ENCODE measurements at places on chromosomes 2 and 18.

- DNase-seq: no peak
Observed at GRCh38 chr2:139518321-139518720, 738.1 kb upstream of the NXPH2 start.

- DNase-seq: no peak
Observed at GRCh38 chr18:61360404-61361383, 27.5 kb downstream of the CDH20 start.

- DNase-seq: no peak
Observed at GRCh38 chr2:232299084-232299483, 79.5 kb upstream of the ALPP start.

DNA sequence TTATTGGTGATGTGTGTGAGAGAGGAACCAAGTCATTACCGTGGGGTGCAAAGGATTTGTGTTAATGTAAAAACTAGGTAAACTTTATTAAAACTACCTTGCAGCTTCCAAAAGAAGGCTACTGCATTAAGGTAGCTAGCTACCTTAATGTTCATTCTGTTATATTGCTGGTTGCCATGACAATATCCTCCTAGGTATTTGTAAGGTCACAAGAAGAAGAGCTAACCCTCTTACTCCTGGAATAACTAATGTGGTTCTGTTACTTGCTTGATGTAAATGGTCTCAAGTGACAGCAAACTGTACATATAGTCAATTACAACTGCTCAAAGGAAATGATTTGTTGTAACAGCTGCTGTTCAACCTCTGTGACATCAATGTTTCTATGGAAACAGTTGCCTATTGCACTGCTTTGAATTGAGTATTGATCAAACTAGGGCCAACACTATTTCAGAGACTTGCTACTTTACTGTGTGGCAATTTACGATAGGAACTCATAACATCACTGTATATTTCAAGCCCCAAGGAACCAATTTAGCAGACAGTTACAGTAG, 319.8 kb upstream of the HNRNPA3 start:
- no peak for DNase-seq

DNA sequence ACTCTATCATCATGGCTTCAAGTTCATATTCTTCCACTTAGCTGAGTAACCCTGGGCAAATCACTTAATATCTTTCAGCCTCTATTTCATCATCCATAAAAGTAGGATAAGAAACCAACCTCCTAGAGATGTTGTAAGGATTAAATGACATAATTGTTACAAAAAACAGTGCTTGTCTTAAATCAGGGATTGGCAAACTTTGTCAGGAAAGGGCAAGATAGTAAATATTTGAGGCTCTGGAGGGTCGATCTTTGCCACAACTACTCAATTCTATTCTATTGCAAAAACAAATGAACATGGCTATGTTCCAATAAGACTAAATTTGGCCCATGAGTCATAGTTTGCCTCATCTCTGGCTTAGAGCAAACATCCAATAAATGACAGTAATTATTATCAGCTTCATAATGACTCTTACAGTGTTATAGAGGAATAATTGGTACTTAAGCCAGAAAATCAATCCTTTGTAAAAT, 184.7 kb downstream of the SATB2 start:
- no peak for DNase-seq

DNA sequence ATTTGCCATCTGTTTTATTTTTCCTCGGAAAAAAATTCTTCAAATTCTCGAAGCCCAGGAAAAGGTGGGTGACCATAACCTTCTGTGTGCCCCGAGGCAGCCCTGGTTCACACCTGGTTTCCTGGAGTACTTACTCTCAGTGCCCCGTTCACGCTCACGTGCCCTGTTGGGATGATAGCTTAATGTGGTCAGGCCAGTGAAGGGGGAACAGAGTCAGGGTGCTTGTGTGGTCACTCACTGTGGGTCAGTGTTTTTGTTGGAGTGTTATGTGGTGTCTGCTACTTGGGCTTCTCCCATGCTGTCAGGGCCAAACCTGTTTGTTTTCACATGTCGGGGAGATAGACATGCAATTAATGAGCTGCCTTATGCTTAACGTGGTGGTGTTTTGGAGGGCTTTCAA, 78.1 kb downstream of the MAP4K4 start:
- no peak for DNase-seq

DNA sequence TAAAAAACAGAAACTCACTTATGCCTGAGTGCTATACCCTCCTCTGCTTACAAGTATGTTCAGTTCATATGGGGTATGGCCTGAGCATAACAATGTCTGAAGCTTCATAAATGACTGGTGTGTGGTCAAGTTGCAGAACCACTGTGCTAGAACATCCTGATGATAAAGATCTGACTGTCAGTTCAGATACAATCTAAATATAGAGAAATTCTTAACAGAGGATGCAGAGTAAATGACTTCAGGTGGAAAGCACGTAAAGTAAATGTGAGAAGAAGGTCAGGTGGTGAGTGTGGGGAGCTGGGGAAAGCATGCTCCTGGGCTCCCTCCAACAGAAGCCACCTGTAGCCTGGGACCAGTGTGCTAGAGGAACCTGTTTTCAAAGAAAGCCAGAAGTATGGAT, 926.2 kb downstream of the TSN start:
- DNase-seq: no peak

GRCh38 chr2:146119586-146119985, 1599.7 kb upstream of the ZEB2 start:
- peak; percentile 1 for DNase-seq

DNA sequence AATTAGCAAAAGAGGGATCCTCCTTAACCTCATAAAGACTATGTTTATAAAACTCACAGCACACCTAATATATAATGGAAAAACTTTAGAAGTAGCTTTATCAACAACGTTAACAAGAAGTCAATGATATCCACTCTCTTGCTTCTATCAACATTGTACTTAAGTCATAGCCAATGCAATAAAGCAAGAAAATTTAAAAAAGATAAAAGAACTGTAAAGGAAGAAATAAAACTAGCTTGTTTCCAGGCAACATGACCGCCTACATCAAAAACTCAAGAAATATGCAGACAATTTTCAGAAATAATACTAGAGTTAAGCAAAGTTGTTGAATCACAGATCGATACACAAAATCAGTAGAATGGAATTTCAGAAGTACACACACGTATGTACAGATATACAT, 375.5 kb upstream of the SPRED2 start:
- DNase-seq: no peak

- DNase-seq: no peak
Observed at GRCh38 chr2:158489366-158490112, 32.8 kb downstream of the PKP4 start.

GRCh38 chr18:13461936-13462335, 243.4 kb downstream of the LDLRAD4 start:
- DNase-seq: no peak

GRCh38 chr2:199707593-199708185, 143.3 kb downstream of the FTCDNL1 start:
- DNase-seq: no peak

DNA sequence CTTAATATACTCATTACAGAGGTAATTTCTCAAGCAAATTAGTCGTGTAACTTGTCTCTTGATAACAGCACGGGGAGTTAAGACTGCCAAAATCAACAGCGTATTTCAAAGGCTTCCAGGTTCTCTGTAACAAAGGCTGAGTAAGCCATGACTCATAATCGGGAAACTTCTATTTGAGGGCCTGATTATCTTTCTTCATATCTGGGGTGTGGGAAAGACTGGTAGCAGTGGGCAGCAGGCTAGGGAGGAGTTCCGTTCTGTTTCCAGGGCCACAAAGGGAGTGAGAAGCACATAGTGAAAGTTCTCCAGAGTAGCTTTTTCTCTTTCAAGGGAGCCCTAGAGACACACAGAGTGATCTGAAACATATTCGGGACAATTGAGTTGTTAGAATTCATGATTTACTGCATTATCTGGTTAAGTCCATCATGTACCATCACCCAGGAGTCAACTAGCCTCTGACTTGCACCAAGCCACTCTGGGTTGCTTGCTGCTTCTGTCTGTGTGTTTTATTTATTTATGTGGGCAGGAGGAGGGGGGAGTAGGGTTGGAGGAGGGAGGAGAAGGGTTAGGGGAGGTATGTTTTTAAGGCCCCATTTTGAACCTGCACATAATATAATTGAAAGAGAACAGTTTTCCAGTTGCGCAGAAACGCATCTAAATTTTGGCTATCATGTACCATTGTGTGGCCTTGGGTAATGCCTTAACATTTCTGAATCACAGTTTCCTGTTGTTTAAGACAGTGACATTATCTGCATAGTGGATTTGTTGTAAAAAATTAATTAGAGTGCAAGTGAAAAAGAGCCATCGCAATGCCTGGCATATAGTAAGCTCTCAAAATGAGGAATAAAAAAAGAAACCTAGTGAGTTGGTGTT, 80.5 kb upstream of the ITPRID2 start:
- DNase-seq: no peak

DNA sequence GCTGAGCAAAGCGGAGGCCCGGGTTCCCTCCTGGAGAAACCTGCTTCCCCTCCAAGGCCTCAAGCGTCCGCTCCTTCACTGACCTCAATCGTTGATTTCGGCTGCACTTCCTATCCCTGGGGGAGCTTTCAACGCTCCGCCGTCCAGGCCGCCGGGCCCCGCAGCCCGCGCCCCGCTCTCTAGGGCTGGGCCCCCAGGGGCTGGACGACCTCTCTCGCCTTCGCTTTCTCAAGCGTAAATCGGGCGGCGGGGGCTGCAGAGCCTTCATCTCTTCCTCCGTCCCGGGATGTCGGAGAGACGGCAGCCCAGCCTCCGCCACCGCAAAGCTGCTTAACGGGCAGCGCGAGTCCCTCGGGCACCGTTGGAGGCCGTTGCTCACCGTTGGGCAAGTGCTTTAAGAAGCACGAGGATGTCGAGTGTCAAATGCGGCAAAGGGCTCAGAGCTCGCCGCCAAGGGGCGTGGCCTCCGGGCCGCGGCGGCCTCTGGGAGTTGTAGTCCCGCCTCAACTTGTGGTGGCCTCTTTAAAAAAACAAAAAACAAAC, 8.5 kb downstream of the HES6 start:
- DNase-seq: peak; percentile 72

GRCh38 chr2:231361701-231362554, 33.6 kb upstream of the B3GNT7 start:
- no peak for DNase-seq

- DNase-seq: no peak
Observed at GRCh38 chr2:13919981-13920382, 712.5 kb upstream of the LRATD1 start.

GRCh38 chr2:176096986-176097819, 2.4 kb upstream of the HOXD12 start:
- DNase-seq: peak; percentile 65

DNA sequence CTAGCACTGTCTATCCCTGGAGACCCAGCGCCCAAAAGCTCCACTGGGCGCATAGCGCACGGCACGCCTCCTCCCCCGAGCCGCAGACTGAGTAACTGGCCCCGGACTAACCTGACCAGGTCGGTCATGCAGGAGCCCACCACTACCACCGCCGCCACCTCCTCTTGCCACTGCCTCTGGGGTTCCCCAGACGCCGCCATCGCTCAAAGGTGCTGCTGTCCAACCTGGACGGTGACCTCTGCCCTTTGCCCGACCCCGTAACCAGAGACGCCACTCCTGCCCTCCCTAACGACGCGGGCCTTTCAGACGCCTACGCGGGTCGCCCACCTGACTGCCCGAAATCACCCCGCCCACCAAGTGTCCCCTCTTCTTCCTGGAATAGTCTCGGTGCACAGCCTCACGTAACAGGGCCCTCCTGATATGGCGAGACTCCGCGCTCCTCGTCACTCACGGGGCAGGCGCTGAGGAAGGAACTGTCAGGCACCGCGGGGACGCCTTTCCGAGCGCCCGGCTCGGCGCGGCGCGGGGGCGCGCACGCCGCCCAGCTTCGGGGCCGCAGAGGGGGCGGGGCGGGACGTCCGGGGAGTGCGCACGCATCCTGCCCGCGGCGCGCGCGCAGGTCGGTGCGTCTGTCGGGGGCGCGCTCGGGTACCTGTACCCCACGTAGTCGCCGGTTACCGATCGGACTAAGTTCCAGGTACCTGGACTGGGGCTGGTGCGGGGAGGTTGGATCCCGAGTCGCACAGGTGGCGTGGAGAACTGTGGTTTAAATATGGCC, at the start of the genes BABAM2 and RBKS:
Gene BABAM2, plus strand, starts transcription at position 584 of the 778 bp plus-strand sequence. CDS start 3,828 bp downstream, outside the sequence.
Gene RBKS, minus strand, starts transcription at position 242 of the 778 bp plus-strand sequence. Its CDS starts 42 bp downstream, at position 200.
- DNase-seq: peak; percentile 88

- DNase-seq: no peak
Observed at GRCh38 chr2:118687192-118687591, 160.3 kb downstream of the EN1 start.

DNA sequence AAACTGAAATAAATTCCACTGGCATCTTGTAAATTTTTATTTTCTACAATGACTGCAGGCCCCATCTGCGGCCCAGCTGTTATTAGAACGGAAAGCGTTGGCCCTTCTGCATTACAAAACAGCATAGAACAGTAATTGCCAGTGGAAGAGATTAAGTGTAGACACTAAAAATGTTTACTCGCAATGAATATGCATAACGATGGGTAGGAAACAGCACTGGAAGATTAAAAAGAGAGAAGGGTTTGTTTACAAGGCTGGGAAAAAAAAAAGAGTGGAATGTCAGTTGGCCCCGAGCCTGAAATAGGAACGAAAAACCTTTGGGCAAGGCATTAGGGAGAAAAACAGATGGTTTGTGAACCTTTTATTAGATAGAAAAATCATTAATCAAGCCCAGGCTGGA, 275.9 kb upstream of the TCF4 start:
- no peak for DNase-seq

- peak; percentile 91 for DNase-seq
Observed at GRCh38 chr2:17753803-17754663, at the start of the genes GEN1 and SMC6. Gene GEN1, plus strand, starts transcription at chr2:17754138. Its CDS starts 5,806 bp downstream, at chr2:17759944. Gene SMC6, minus strand, starts transcription at chr2:17753810. Its CDS starts 7,864 bp downstream, at chr2:17745946.

DNA sequence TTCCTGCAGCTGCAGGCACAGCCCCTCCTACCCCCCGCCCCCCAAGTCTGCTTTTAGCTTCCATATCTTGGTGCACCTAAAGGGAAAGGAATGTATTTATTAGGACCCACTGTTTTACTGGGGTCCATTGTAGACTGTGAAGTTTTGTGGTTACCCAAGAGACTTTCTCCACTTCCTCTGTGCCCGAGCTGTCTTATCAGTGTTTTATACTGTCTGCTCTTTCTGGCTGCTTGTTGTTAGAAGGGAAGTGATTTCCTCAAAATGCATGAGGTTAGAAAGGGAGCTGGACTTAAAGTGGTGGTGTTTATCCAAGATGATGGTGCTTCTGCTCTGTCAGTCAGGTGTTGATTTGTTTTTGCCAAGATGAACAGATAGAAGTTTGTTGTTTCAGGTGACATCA, 85.0 kb downstream of the PTH2R start:
- no peak for DNase-seq

GRCh38 chr18:68735483-68736343, 20.8 kb upstream of the TMX3 start:
- peak; percentile 84 for DNase-seq

- DNase-seq: no peak
Observed at GRCh38 chr2:170969030-170969429, 40.0 kb downstream of the GORASP2 start.

DNA sequence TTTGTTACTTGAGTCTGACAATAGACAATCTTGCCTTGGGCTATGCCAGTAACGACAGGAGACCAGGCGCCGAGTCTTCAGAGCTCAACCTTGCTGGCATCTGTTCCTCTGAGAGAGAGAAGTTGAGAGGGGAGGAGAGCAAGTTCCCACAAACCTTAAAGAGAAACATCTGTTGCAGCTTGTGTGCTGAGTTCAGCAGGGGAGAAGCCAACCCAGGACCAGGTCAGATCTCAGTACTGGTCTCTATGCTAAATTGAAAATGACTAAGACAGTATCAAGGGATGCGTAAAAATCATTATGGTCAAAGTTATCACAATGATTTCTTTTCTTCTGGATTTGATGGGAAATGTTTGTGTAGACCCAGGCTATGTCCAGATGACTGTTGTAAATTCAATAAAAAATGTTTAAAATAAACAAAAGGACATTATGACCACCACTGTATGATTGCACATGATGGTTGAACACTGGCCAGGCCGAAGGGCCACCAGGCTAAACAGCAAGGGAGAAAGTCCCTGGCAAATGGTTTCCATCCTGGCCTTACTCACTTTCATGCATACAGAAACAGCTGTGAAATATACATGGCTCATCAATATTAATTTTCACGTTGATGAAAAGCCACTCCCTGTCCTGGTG, 100.3 kb upstream of the PMAIP1 start:
- peak; percentile 33 for DNase-seq
